ENCODE measurements at places on chromosomes 2 and 18. TPM values are rescaled to one million over a fixed set of nuclear protein-coding genes. Genes with fewer than 3 reads are reported as not detected.

DNA sequence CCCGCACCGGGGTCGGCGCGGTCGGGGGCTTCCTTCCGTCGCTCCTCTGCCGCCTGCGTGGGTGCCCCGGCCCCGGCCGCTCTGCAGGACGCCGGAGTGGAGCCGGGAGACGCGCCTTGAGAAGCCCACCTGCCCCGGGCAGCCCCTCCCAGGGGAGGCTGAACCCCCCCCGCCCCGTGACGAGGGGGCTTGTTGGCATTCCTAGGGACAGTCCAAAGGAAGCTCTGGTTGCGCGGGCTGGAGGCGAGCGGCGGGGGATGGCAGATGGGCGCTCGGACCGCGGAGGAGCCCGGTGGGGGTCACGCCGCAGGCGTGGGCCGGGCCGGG is 133.5 kb upstream of the MGAT5 start:
- DNase-seq = peak; percentile 19

DNA sequence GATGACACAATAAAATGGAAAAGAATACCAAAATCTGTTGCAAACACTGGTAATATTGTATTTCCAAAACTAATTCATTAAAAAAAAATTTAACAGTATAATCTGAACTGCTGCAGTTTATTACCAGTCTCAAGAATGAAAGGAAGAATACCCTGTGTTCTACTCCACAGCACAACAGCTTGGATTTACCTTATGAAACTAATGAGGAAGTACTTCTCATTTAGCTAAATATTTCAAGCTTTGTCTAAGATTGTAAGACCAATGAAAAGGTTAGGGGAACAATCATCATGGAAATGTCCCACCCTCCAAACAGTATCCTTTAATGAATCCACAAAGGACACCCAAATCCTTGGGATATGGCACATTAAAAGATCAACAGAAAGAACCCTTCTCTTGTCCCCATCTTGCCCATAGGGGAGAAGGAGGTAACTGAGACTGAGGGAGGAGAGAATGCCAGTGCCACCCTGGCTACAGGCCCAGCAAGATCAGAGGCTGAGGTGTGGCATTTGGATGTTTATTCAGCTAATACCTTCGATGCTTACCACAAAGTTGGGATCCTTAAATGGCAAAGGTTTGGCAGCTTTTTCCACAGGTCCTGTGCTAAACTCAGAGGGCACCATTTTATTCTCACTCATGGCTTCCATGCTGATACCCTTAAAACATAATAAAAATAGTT is 17.7 kb downstream of the INO80C start:
- DNase-seq = no peak

DNA sequence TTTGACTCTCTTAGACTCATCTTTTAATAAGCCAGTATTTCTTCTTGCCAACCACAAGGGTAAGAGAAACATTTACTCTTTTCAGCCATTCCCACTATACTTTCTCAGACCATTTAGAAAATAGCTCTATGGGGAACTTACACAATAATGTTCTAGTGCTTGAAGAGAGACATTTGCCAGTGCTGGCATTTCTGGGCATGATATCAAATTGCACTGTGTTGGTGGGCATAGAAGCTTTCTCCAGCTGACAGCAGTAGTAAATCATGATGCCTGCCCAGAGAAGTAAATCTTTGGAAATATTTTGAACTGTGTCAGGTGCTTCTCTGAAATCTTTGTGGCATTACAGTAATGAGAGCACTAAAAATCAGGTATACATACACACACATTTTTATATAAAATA is 346.6 kb downstream of the CBLN2 start:
- DNase-seq = no peak

GRCh38 chr2:102558463-102558862 is 60.9 kb upstream of the SLC9A2 start:
- no peak for DNase-seq

DNA sequence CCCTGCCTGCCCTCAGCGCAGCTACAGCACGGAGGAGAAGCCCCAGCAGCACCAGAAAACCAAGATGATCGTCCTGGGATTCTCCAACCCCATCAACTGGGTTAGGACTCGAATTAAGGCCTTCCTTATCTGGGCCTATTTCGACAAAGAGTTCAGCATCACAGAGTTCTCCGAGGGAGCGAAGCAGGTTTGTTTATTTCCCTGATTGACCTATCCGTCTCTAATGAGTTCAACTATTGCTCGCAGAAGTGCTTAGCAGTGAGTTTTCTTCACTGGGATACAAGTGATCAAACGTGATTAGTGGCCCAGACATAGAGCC is 639 bp downstream of the MAIP1 start:
- peak; percentile 19 for DNase-seq

Gene FIGN
- polyA plus RNA-seq = 14.1 TPM

- DNase-seq = no peak
Observed at GRCh38 chr2:64112016-64112415, 32.2 kb downstream of the PELI1 start.

GRCh38 chr2:126809340-126809739 is 89.3 kb upstream of the TEX51 start:
- peak; percentile 11 for DNase-seq

Gene NDUFAF7
- 37.0 TPM for polyA plus RNA-seq

GRCh38 chr2:40754912-40755311 is 303.0 kb upstream of the SLC8A1 start:
- no peak for DNase-seq

Gene HADHB
- 184 TPM for polyA plus RNA-seq

Gene KCNG3
- 1.1 TPM for polyA plus RNA-seq

Gene EMX1
- polyA plus RNA-seq = 37.9 TPM

DNA sequence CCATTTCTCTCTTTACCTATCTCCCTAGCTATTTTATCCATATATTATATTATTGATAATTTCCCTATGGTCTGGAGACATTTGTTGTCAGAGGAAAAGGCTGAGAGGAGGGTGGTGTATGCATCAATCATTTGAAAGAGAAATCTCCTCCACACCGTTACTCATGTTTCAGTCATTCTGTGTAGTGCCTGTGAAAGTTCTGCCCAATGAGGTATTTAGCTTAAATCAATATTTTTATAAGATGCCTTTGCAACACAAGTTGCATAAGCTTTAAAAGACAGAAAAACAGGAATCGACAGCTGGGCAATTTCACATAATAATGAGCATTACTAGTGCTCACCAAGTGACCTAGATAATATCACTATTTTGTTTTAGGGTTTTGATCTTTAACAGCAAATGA is 363.7 kb upstream of the FSIP2 start:
- DNase-seq = no peak

- DNase-seq = no peak
Observed at GRCh38 chr2:134359367-134360081, 105.7 kb downstream of the MGAT5 start.

Measured in left kidney (tissue), 8 donors.